Type B pancreatic cell (in vitro differentiated cells): ENCODE measurements at places on chromosomes 2 and 18. TPM values are rescaled to one million over a fixed set of nuclear protein-coding genes. Genes with fewer than 3 reads are reported as not detected.
A peak's percentile ranks its signal among the peaks of the same experiment; 100 is the strongest.

DNA sequence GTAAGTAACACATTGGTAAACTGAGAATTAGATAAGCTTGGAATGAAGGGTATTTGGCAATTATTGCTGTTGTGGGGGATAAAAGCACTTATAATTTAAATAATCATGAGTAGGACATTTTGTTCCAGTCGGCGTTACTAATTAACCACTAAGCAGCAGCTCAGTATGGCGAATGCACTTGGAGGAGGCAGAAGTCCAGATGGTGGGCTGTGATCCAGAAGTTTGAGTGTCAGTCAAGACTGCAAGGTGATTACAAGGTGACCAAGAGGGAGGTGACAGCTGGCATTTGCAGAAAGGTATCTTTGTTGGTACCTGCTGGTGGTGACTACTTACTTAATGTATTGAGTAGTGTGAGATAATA is 643.6 kb upstream of the FAM98A start:
- DNase-seq: no peak
- H3K27ac ChIP-seq: no peak overlapping the region
- H3K36me3 ChIP-seq: no peaks in the 10 kb centered on the region
- H3K4me3 ChIP-seq: no peak overlapping the region
- no peaks in the 10 kb centered on the region for H3K4me1 ChIP-seq

DNA sequence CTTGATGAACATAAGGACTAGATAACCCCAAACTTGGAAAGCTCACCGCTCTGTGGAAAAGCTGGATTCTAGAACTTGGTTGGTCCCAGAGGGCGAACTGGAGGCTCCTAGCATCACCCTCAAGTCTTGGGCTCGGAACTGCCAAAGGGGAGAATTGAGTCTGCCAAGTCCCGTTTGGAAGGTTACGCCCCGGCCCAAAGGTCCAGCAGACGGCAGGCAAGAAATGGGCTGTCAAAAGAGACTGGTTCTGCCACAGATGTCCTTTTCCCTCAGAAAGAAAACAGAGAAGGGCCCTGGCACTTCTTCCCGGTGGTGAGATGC is 182.2 kb downstream of the ANAPC1 start:
- H3K36me3 ChIP-seq: no peaks in the 10 kb centered on the region
- peaks cover 29% of the 10 kb centered on the region for H3K4me1 ChIP-seq
- H3K4me3 ChIP-seq: no peak overlapping the region

XPO1 gene
- total RNA-seq: 132 and 227 TPM in 2 replicates

- no peak overlapping the region for H3K4me3 ChIP-seq
- H3K27ac ChIP-seq: no peak overlapping the region
- DNase-seq: no peak
- H3K4me1 ChIP-seq: peaks cover 4% of the 10 kb centered on the region
Measured at GRCh38 chr18:78776151-78776550, 203.5 kb upstream of the SALL3 start.

GRCh38 chr18:79798346-79798998 is 734 bp downstream of the KCNG2 start:
- H3K36me3 ChIP-seq: no peaks in the 10 kb centered on the region
- no peak overlapping the region for H3K27ac ChIP-seq
- H3K4me3 ChIP-seq: peak overlapping the region; percentile 73
- H3K27me3 ChIP-seq: peaks cover 69% of the 10 kb centered on the region
- H3K4me1 ChIP-seq: peaks cover 5% of the 10 kb centered on the region
- DNase-seq: peak; percentile 70

DNA sequence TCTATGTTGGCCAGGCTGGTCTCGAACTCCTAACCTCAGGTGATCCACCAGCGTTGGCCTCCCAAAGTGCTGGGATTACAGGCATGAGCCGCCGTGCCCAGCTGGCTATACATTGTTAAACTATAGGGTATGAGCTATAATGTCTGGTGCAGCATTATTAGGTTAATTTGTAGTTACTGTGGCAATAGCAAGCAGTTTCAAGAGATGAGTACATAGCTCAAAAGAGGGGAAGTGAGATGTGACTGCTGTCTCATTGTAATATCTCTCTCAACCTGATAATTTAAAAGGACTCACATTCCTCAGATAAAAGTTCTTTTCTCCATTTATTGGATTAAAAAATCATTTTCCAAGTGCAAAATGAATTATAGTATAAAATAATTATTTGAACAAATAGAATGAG is 116.4 kb downstream of the INO80D start:
- no peak for DNase-seq
- peaks cover 10% of the 10 kb centered on the region for H3K4me1 ChIP-seq
- peaks cover 4% of the 10 kb centered on the region for H3K27me3 ChIP-seq
- H3K36me3 ChIP-seq: no peaks in the 10 kb centered on the region

- H3K4me1 ChIP-seq: peaks cover 8% of the 10 kb centered on the region
- H3K36me3 ChIP-seq: peaks cover 38% of the 10 kb centered on the region
- no peaks in the 10 kb centered on the region for H3K27me3 ChIP-seq
- H3K27ac ChIP-seq: no peak overlapping the region
- no peak for DNase-seq
- no peak overlapping the region for H3K4me3 ChIP-seq
Measured at GRCh38 chr2:63875131-63875527, 33.4 kb downstream of the UGP2 start.
